ENCODE measurements at places on chromosomes 7 and 10.

DNA sequence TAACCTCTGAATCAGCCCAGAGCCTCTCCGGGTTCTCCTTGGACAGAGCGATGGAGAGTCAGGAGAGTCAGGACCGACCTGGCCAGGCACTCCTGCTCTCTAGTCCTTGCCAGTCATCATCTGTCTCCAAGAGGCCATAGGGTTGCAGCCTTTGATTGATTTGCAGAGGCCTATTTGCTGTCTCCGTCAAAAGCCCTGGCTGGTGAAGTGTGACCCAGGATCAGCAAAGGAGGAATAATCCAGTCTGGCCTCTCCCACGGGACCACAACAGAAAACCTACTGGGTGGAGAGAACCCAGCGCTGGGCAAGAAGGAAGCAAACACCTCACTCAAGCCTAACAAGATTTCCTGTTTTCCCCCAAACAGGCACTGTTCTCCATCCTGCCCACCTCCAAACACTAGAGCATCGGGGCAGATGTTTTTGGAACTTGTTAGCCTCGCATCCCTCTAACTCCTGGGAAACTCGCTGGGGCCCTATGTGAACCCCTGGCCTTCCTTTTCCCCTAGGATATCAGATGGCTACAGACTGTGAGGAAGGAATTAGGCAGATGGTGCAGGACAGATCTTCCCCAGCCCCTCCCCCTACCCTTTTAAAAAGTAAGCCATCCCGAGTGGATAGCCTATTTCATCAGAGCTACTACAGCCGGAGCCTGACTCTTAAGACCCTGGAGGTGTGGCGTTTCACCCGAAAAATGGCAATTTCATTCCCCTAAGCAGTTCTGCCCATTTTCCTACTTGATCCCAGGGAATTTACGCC is 54.3 kb downstream of the PODXL start:
- no peak overlapping the region for H3K27ac ChIP-seq
- peaks cover 26% of the 10 kb centered on the region for H3K4me1 ChIP-seq
- no peak for DNase-seq

- H3K4me1 ChIP-seq = no peaks in the 10 kb centered on the region
- H3K4me3 ChIP-seq = no peak overlapping the region
- no peaks in the 10 kb centered on the region for H3K36me3 ChIP-seq
- H3K27ac ChIP-seq = no peak overlapping the region
- DNase-seq = no peak
Observed at GRCh38 chr10:77861366-77861765, 65.2 kb downstream of the DLG5 start.

DNA sequence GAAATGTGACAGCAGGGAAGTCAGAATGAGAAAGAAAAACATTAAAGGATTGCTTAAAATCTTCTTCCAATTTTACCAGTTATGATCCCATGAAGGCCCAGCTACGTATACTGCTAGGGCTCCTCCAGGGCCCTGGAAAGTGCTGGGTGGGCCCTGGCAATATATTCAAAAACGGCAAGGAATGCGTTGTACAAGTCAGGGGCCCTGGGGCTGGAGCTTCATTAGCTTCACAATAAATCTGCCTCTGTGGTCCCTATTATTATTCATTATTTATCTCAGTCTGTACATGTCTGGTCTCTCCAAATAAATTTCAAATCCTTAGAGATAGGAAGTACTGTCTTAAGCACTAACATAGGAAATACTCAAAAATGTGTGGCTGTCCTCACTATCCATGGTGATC is 7.6 kb downstream of the JAZF1 start:
- no peak overlapping the region for H3K27ac ChIP-seq
- H3K36me3 ChIP-seq = no peaks in the 10 kb centered on the region
- no peak overlapping the region for H3K4me3 ChIP-seq

GRCh38 chr10:22992621-22993020 is 64.8 kb downstream of the ARMC3 start:
- H3K27ac ChIP-seq = no peak overlapping the region
- no peaks in the 10 kb centered on the region for H3K36me3 ChIP-seq
- no peaks in the 10 kb centered on the region for H3K27me3 ChIP-seq
- no peak for DNase-seq
- no peak overlapping the region for H3K4me3 ChIP-seq

- H3K27me3 ChIP-seq = no peaks in the 10 kb centered on the region
- no peak overlapping the region for H3K4me3 ChIP-seq
- no peak overlapping the region for H3K27ac ChIP-seq
- no peaks in the 10 kb centered on the region for H3K4me1 ChIP-seq
- no peaks in the 10 kb centered on the region for H3K36me3 ChIP-seq
- no peak for DNase-seq
Observed at GRCh38 chr7:121745856-121746255, 127.1 kb upstream of the PTPRZ1 start.

- no peak overlapping the region for H3K27ac ChIP-seq
- no peaks in the 10 kb centered on the region for H3K36me3 ChIP-seq
- DNase-seq = peak; percentile 15
- H3K4me3 ChIP-seq = no peak overlapping the region
- peaks cover 25% of the 10 kb centered on the region for H3K27me3 ChIP-seq
- peaks cover 6% of the 10 kb centered on the region for H3K4me1 ChIP-seq
Observed at GRCh38 chr7:39085590-39086049, 107.9 kb downstream of the POU6F2 start.

- H3K27me3 ChIP-seq = peaks cover 11% of the 10 kb centered on the region
- no peaks in the 10 kb centered on the region for H3K36me3 ChIP-seq
- no peak for DNase-seq
Observed at GRCh38 chr10:49654036-49654693, 25.3 kb upstream of the C10orf53 start.

GRCh38 chr7:55088107-55088506 is 69.3 kb downstream of the EGFR start:
- H3K36me3 ChIP-seq = no peaks in the 10 kb centered on the region
- no peak overlapping the region for H3K27ac ChIP-seq
- DNase-seq = no peak
- H3K4me3 ChIP-seq = no peak overlapping the region
- peaks cover 7% of the 10 kb centered on the region for H3K27me3 ChIP-seq

DNA sequence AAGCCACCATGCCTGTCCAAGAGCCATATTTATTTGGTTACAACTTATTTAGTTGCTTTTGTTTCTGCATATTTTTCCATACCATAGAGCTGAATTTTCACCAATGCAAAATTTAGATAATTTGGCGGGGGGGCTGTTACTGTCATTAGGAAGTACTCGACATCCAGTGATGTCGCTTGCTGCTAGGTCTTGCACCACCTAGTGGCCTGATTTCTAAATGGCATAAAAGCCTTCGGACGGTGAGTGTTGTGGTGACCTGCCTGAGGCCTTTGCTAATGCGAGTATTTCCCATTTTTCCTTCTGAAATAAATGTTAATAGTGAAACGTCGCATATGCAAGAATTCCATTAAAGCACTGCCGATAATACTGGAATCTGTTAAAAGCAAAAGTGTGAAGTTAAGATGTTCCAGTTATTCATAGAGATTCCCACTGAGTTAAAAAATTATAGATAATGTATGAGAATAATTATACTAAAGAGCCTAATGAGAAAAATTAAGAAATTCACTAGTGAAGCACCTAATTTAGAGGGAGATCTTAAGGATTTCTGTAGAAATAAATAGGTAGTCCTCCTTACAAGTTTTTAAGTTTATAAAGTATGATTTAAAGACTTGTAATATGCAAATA is 86.1 kb upstream of the DNAJB6 start:
- H3K27ac ChIP-seq = no peak overlapping the region
- peaks cover 52% of the 10 kb centered on the region for H3K36me3 ChIP-seq
- no peaks in the 10 kb centered on the region for H3K27me3 ChIP-seq
- H3K4me1 ChIP-seq = no peaks in the 10 kb centered on the region

GRCh38 chr7:133275446-133276095 is 22.7 kb downstream of the EXOC4 start:
- no peaks in the 10 kb centered on the region for H3K27me3 ChIP-seq
- no peaks in the 10 kb centered on the region for H3K4me1 ChIP-seq
- no peak overlapping the region for H3K27ac ChIP-seq

GRCh38 chr10:6279540-6280267 is 77.0 kb downstream of the PFKFB3 start:
- DNase-seq = no peak
- H3K27me3 ChIP-seq = no peaks in the 10 kb centered on the region
- H3K27ac ChIP-seq = no peak overlapping the region
- no peaks in the 10 kb centered on the region for H3K36me3 ChIP-seq

GRCh38 chr7:64872351-64873154 is 30.5 kb upstream of the ZNF273 start:
- no peak for DNase-seq
- H3K4me3 ChIP-seq = no peak overlapping the region
- H3K27ac ChIP-seq = no peak overlapping the region
- peaks cover 2% of the 10 kb centered on the region for H3K27me3 ChIP-seq

DNA sequence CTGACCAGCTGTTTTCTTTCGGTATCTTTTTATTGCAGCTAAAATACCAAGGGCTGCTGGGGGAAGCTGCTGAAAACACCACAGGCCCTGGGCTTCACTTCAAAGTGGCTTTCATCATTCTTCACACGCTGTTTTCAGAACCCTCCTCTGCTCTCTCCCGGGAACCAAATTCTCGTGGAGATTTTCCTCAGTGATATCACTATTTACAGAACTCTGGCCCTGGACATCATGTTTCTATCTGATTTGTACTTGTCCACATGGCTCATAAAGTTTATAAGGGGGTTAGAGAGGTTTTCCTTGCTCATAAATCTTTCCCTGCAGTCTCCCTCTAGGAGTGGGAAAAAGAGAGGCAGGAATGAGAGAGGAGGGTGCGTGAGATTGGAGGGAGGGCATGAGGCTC is 177.4 kb upstream of the NPVF start:
- H3K27ac ChIP-seq = no peak overlapping the region
- no peaks in the 10 kb centered on the region for H3K36me3 ChIP-seq
- H3K4me1 ChIP-seq = no peaks in the 10 kb centered on the region
- H3K27me3 ChIP-seq = no peaks in the 10 kb centered on the region
- DNase-seq = no peak
- no peak overlapping the region for H3K4me3 ChIP-seq

Measured in common myeloid progenitor, CD34-positive (primary cell).